ENCODE measurements at places on chromosomes 2 and 18. TPM values are rescaled to one million over a fixed set of nuclear protein-coding genes. Genes with fewer than 3 reads are reported as not detected.
A peak's percentile ranks its signal among the peaks of the same experiment; 100 is the strongest.

DNA sequence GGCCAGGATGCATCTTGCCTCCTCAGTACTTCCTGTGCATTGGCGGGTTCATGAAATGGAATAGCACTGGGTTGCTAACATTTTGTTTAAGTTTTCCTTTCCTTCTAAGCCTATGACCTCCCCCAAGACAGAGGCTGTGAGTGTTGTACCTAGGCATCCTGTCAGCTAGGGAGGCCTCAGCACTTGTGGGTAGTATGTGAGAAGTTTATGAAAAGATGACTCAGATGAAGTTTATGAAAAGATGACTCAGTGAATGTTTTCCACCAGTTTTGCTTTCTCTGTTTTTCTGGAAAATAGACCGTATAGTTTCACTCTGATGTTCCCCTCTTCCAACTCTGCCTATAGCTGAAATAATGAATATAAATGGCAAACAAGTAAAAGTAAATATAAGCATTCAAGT lies 412.9 kb downstream of the TMEM182 start:
- DNase-seq = no peak

DNA sequence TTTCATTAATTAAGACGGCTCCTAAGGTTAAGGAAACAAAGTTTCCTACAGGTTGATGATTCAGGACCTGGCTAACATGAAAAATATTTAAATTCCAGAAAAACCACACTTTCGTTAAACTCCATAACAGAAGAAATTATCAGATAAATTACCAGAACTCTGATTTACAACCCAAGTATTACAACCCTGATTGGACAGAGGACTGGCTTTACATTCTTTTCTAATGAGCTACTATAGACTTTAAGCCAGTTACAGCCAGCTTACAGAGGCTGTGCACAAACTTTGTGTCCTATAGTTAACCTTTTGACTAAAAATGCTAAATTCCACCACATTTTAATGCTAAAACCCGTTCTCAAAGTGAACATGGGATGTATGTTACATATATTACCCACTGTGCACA lies 458.6 kb downstream of the KCNJ3 start:
- DNase-seq = no peak

- no peak for DNase-seq
Observed at GRCh38 chr18:52216666-52217065, 123.3 kb upstream of the DCC start.

GRCh38 chr18:58310517-58310916 lies 266.5 kb downstream of the NEDD4L start:
- no peak for DNase-seq

- DNase-seq = no peak
Observed at GRCh38 chr2:127535918-127536317, 435 bp downstream of the MYO7B start.

- no peak for DNase-seq
Observed at GRCh38 chr2:42752816-42753813, 10.8 kb downstream of the OXER1 start.

GRCh38 chr2:163735685-163736432 lies at the start of gene FIGN:
Gene FIGN (minus strand): TSS chr2:163736008. CDS start chr2:163734927, 1,081 bp downstream.
- DNase-seq = peak; percentile 52

RAX gene
- not detected for total RNA-seq

CRYGC gene
- total RNA-seq = not detected

ESPNL gene
- total RNA-seq = under 0.01 TPM

MCEE gene
- total RNA-seq = 8.6 TPM
